Activated naive CD4-positive, alpha-beta T cell treated with anti-CD3 and anti-CD28 coated beads, Interleukin-2, amount 10 ng/mL, durations not matched to agents 7 days and 5 days (primary cell): ENCODE measurements at places on chromosomes 3 and 15.
A peak's percentile ranks its signal among the peaks of the same experiment; 100 is the strongest.

DNA sequence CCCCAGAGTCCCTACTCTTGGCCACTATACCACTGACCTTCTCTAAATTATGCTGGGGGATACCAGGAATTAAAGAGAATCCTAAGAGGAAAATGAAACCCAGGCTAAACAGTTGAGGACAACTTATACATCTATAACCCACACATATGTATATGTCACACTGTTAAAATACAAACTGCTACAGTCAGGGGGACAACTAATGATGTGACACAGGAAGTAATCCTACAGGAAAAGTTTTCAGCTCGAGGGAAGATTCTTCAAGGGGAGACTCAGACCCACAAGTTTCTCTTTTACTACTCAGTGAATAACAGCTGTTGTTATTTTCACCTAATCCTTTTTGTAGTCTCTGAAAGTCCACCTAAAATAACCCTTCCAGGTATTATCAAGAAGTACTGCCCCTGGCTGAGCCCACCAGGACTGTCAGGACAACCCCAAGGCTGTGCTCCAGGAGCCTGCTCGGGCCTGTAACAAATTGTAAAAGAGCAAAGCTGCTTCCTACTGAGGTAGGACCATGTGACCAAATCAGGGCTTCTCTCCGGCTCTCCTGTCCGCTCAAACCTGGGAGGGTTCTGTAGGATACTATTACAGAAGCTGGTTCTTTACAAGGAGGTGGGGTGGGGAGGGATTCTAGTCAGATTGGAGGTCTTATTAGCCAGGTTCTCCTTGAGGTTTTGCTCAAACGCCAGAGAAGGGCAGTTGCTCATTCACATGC lies 91.6 kb downstream of the SRGAP3 start:
- H3K27me3 ChIP-seq, result peaks cover 25% of the 10 kb centered on the region
- no peak overlapping the region for H3K27ac ChIP-seq
- peaks cover 10% of the 10 kb centered on the region for H3K4me1 ChIP-seq

DNA sequence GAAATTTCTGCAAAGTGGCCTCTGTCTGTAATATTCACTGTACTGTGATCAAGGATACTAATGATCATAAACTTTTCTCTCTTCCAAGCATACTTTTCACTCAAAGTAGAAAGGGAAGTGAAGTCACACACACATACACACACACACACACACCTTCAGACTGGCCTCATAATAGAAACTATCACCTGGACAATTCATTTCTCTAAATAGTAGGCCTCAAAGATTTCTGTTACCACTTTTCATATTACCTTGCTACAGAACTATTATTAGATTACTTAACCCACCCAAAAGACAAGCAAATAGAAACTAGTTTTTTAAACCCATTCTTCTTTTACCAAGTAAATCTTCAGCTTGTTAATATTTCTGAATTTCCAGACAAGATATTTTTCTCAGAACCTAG lies 12.2 kb downstream of the CPB1 start:
- no peaks in the 10 kb centered on the region for H3K36me3 ChIP-seq
- H3K4me3 ChIP-seq, result no peak overlapping the region
- H3K4me1 ChIP-seq, result no peaks in the 10 kb centered on the region
- no peak overlapping the region for H3K27ac ChIP-seq
- DNase-seq, result no peak

DNA sequence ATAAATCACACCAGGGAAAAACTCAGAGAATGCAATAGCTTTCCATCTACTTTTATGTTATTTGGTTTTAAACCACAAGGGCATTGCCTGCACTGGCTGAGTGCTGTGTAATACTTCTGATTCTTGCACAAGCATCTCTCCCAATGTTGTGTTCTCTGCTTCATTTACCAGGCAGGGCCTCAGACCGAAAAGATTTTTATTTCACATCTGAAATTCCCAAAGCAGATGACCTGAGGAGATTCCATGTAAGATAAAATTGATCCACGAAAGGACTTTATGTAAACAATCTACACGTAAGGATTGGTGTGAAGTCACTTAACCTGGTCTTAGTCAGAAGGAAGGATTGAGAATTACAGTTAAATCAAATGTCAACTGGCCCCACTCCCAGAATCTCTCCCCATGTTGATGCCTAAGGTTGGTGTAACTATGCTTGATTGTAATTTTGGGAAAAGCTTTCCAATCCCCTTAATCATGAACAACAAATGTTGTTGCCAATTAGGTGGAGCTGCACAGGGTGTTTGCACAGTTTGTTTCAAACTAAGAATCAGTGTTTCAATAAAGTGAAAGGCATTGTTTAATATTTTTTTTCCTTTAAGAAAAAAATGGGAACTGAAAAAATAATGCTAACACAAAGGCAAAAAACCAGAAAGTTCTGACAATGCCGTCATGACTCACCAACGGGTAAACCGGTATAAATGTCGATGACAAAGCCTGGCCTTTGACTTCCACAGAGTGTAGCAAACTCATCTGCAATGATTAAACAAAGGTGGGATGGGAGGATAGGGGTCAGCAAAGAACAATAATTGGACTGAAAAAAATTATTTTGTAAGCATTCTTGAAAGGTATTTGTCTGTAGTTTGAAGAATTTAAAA lies 128.6 kb downstream of the DUT start:
- H3K4me3 ChIP-seq, result no peak overlapping the region
- no peak overlapping the region for H3K27ac ChIP-seq
- H3K4me1 ChIP-seq, result no peaks in the 10 kb centered on the region
- DNase-seq, result no peak
- no peaks in the 10 kb centered on the region for H3K36me3 ChIP-seq

DNA sequence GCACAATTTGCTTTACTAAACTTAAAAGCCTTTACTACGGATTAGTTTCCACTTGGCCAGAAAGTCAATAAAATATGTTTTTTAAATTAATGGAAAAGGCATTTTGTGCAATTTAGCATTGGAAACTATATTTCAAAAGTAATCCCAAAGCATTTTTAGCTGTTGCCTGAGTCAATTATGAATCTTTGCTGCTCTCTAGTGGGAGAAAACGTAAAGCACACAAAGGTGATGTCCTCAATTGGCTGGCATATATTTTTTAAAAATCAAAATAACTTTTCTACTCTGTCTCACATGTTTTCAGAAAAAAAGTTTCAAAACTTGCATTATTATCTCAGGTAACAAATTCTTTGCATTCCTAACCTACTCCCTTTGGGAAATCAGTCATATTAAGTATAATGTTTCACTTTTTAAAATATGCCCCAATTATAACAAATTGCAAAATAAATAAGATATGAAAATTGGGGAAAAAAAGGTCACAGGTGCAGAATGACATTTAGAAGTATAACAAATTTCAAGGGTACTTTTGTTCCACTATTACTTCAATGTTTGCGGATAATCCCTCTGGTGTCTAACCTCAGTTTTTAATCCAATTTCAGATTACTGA lies 47.2 kb upstream of the TEX55 start:
- no peak overlapping the region for H3K27ac ChIP-seq
- H3K27me3 ChIP-seq, result peaks cover 5% of the 10 kb centered on the region
- H3K36me3 ChIP-seq, result no peaks in the 10 kb centered on the region
- H3K4me1 ChIP-seq, result no peaks in the 10 kb centered on the region

DNA sequence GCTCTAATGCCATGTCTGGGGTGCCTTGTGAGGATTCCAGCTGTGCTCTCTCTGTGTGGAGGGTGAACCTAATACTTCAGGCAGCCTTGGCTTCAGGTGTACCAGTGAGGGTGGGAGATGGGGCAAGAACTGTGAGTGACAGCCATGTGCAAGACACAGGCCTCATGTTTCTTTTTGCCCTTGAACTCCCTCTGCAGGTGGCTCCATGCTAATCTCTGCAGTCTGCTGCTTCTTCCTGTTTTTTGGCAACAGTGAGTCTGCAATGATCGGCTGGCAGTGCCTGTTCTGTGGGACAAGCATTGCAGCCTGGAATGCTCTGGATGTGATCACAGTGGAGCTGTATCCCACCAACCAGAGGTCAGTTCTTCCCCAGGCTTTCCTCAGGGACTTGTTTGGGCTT lies 189.3 kb downstream of the SV2B start:
- H3K27ac ChIP-seq, result no peak overlapping the region
- H3K4me1 ChIP-seq, result no peaks in the 10 kb centered on the region
- DNase-seq, result peak; percentile 38
- peaks cover 33% of the 10 kb centered on the region for H3K27me3 ChIP-seq
- H3K4me3 ChIP-seq, result peak overlapping the region; percentile 38

DNA sequence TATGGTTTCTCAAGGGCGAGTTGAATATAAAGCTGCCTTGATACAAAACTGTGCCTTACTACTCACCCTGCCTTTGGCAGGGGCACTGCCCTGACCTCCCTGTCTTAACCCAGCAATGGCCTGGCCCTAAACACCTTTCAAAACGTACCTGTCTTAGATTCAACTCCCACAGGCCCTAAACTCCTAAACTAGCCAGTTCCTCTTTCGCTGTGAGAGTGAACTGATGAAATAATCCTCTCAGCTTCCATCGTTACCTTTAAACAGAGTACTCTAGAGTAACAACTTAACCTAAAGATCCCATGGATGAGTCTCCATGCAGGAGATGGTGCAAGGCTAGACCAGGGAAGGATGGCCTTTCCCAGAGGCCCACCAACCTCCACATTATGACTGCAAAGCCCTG lies 133.0 kb upstream of the THBS1 start:
- H3K4me1 ChIP-seq, result no peaks in the 10 kb centered on the region
- no peak overlapping the region for H3K27ac ChIP-seq
- H3K4me3 ChIP-seq, result no peak overlapping the region
- H3K36me3 ChIP-seq, result no peaks in the 10 kb centered on the region
- no peak for DNase-seq

GRCh38 chr15:53576841-53577240 lies 182.6 kb downstream of the WDR72 start:
- no peak overlapping the region for H3K27ac ChIP-seq
- H3K4me1 ChIP-seq, result no peaks in the 10 kb centered on the region
- H3K27me3 ChIP-seq, result no peaks in the 10 kb centered on the region

DNA sequence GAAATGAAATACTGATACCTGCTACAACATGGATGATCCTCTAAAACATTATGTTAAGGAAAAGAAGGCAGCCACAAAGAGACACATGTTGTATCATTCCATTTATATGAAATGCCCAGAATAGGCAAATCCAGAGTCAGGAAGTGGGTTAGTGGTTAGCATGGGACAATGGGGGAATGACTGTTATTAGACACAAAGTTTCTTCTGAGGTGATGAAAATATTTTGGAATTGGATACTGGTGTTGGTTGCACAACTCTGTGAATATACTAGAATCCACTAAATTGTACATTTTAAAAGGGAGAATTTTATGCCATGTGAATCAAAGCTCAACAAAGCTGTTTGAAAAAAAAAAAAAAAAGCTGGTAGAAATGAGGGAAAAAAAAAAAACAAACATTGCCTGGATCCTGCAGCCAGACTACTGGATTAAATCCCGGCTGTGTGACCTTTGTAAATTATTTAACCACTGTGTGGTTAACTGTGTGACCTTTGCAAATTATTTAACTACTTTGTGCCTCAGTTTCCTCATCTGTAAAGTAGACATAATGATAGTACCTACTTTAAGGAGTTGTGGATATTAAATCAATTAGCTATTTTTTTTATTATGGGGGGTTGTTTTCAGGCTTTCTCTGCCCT lies 75.6 kb upstream of the PRICKLE2 start:
- no peaks in the 10 kb centered on the region for H3K27me3 ChIP-seq
- no peak overlapping the region for H3K27ac ChIP-seq
- no peak for DNase-seq
- no peak overlapping the region for H3K4me3 ChIP-seq

DNA sequence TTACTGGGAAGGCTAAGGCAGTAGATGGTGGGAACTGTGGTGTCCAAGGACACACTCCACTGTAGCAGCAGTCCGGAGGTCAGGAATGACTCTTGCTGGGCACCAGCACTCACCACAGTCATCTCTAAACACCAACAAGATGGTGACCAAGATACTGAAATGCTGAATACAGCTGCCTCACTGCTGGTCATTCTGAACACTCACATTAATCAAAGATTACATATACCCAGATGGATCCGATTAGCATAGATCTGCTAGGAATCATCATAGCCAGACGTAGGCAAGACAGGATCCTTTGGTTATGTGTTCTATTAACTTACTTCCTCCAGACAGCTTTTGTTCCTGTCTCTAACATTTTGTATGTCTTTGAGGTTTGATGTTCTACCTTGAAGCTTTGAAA lies 134.9 kb upstream of the BFSP2 start:
- H3K27me3 ChIP-seq, result no peaks in the 10 kb centered on the region
- no peaks in the 10 kb centered on the region for H3K4me1 ChIP-seq
- H3K36me3 ChIP-seq, result no peaks in the 10 kb centered on the region
- H3K27ac ChIP-seq, result no peak overlapping the region
- no peak for DNase-seq

- DNase-seq, result no peak
- H3K27me3 ChIP-seq, result peaks cover 4% of the 10 kb centered on the region
- peaks cover 1% of the 10 kb centered on the region for H3K36me3 ChIP-seq
- no peak overlapping the region for H3K27ac ChIP-seq
These were observed 30.1 kb downstream of the BTD start for GRCh38 chr3:15631426-15632211.

- H3K27ac ChIP-seq, result no peak overlapping the region
- H3K4me1 ChIP-seq, result peaks cover 10% of the 10 kb centered on the region
- no peak for DNase-seq
- peaks cover 8% of the 10 kb centered on the region for H3K27me3 ChIP-seq
- H3K4me3 ChIP-seq, result no peak overlapping the region
These were observed 30.7 kb downstream of the NR1I2 start for GRCh38 chr3:119812491-119813058.

DNA sequence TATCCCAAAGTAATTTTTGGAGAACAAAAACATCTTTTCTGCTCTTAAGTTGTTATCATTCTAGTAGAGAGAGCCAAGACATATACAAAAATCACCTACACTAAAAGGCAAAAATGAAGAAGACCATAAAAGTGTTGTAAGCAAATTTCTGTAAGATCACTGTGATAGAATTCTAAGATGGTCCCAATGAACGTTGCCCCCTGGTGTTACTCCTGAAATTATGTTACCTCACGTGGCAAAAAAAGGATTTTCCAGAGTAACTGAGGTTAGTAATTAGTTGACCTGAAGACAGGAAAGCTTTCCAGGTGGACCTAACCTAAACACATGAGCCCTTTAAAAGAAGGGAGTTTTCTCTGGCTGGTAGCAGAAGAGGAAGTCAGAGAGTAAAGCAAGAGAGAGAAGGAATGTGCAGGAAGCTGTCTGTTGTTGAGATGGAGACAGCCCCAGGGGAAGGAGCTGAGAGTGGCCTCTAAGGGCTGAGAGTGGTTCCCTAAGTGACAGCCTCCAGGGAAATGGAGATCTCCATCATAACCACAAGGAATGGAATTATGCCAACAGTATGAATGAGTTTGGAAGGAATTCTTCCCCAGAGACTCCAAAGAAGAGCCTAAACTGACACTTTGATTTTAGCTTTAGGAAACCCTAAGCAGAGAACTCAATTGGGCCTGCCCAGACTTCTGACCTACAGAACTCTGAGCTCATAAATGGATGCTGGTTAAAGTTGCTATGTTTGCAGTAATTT lies 205.9 kb downstream of the CD47 start:
- H3K27ac ChIP-seq, result no peak overlapping the region
- H3K4me3 ChIP-seq, result no peak overlapping the region
- H3K4me1 ChIP-seq, result no peaks in the 10 kb centered on the region
- no peak for DNase-seq
- H3K27me3 ChIP-seq, result peaks cover 4% of the 10 kb centered on the region

GRCh38 chr3:120699333-120699732 lies 17.3 kb upstream of the HGD start:
- DNase-seq, result no peak
- no peaks in the 10 kb centered on the region for H3K27me3 ChIP-seq
- H3K27ac ChIP-seq, result no peak overlapping the region
- no peaks in the 10 kb centered on the region for H3K4me1 ChIP-seq
- no peak overlapping the region for H3K4me3 ChIP-seq
